Stimulated activated CD8-positive, alpha-beta memory T cell treated with anti-CD3 and anti-CD28 coated beads, Interleukin-7, amount 100 ng/mL, for 24 hours (primary cell): ENCODE measurements at places on chromosomes 1 and 21.

DNA sequence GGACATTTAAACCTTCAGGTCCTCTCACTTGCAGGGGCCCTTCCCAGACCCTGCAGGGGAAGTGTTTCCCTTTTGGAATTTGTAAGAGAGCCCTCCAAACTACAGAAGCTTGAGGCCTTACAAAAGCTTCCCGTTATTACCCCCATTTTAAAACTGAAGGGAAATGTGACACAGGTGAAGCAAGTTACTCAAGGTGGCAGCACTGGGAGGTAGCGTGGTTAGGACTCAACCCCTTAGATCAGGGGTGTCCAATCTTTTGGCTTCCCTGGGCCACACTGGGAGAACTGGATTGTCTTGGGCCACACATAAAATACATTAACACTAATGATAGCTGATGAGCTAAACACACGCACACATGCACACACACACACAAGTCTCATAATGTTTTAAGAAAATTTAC, 15.8 kb upstream of the ZC3H12A start:
- no peak for DNase-seq

DNA sequence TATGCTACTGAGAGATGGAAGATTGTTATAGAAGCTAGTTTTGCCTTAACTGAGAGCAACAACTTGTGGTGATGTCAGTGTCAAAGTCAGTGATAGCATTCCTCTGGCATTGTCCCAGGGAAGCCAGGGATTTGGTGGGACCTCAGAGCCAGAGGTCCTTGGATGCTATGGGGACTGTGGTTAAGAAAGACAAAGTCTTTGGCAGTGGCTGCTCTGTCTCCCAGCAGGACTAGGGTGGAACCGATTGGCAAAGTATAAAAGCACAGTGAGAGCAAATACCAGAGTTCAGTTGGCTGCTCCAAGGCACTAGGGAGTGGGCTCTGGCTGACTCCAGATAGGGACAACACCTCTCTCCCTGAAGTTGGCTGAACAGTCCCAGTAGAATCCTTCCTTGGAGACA, 104.8 kb downstream of the GDAP2 start:
- no peak for DNase-seq

GRCh38 chr1:238753252-238753651, 633.1 kb upstream of the CHRM3 start:
- DNase-seq = no peak

GRCh38 chr21:24294171-24294570, 1313.1 kb downstream of the MRPL39 start:
- no peak for DNase-seq

DNA sequence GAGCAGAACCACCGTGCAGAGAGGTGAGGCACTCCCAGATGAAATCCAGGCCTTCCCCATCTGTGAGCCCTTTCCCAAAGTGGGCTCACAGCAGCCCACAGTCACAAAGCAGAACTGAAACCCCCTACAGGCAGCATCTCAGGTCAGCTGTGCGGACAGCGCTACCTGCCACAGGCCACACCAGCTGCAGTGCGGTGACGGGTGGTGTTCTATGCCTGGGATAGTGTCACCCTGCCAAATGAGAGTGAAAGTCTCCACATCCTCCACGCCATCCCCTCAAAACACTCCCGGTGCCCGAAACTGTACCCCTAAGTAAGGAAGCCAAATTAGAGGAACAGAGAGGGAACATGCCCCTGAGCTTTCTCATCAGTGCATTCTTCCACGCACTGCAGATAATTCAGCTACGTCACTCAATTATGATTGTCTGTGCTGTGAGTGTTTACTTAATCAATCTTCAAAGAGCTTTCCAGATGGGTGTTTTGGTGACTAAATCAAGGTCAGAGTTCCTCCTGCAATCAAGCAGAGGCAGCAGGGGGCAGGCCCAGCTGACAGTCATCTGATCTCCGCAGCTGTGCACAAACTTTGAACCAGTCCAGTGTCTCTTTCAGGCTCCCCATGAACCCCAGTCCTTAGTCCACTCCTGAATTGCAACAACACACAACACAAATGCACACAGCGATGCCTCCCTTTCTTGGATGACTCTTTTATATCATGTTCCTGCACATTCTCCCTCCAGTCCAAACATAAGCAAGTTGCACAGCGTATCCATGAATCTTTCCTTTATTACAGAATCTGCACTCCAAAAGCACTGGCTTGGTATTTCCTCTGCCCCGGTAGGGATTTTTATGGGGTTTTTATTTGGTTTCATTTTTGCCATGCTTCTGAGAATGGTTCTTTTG, 150.0 kb downstream of the TOMM20 start:
- DNase-seq = no peak

- DNase-seq = no peak
Measured at GRCh38 chr21:41765973-41766882, 624 bp downstream of the RIPK4 start.

- DNase-seq = no peak
Measured at GRCh38 chr21:44643741-44644310, 2.4 kb upstream of the KRTAP10-11 start.

GRCh38 chr1:4133297-4133938, 233.3 kb upstream of the C1orf174 start:
- DNase-seq = no peak

- no peak for DNase-seq
Measured at GRCh38 chr1:212290608-212291007, 5.4 kb downstream of the PPP2R5A start.

DNA sequence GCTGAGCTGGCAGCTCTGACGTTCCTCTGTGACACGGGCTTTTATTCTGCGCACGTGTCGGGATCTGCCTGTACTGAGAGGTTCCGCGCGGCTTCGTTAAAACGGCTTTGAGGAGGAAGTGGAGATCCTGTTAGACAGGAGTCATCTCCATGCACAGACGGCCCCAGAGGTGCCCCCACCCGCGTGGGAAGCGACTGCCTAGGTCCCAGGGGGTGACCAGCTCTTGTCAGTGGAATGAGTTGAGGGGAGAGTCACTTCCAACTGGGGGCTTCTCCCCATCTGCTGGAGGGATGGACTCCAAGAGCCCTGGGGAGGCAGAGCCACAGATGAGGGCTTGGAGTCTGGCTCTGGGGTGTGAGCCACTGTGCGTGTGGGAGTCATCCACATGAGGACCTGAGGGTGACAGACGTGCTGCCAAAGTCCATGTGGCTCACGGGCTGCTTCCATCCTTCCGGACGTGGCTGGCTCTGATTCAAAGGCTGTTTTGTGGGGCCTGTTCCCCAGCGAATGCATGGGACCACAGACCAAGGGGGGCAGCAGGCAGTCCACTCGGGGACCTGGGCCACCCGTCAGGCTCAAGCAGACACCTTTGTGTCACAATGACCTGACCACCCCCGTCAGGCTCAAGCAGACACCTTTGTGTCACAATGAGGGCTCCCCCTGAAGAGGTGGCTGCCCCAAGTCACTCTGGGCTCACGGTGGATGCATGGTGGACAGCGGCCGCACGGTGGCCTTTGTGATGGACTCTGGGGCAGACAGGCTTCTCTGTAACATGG, 26.8 kb downstream of the PTTG1IP start:
- DNase-seq = no peak

- DNase-seq = no peak
Measured at GRCh38 chr1:227731696-227732585, 3.2 kb downstream of the JMJD4 start.

- no peak for DNase-seq
Measured at GRCh38 chr1:59703918-59704378, 110.8 kb upstream of the HOOK1 start.

GRCh38 chr21:45792682-45793383, 149.3 kb downstream of the PCBP3 start:
- DNase-seq = no peak

- no peak for DNase-seq
Measured at GRCh38 chr1:227856147-227856858, 40.8 kb downstream of the PRSS38 start.

GRCh38 chr1:203685168-203685567, 58.5 kb downstream of the ATP2B4 start:
- no peak for DNase-seq

DNA sequence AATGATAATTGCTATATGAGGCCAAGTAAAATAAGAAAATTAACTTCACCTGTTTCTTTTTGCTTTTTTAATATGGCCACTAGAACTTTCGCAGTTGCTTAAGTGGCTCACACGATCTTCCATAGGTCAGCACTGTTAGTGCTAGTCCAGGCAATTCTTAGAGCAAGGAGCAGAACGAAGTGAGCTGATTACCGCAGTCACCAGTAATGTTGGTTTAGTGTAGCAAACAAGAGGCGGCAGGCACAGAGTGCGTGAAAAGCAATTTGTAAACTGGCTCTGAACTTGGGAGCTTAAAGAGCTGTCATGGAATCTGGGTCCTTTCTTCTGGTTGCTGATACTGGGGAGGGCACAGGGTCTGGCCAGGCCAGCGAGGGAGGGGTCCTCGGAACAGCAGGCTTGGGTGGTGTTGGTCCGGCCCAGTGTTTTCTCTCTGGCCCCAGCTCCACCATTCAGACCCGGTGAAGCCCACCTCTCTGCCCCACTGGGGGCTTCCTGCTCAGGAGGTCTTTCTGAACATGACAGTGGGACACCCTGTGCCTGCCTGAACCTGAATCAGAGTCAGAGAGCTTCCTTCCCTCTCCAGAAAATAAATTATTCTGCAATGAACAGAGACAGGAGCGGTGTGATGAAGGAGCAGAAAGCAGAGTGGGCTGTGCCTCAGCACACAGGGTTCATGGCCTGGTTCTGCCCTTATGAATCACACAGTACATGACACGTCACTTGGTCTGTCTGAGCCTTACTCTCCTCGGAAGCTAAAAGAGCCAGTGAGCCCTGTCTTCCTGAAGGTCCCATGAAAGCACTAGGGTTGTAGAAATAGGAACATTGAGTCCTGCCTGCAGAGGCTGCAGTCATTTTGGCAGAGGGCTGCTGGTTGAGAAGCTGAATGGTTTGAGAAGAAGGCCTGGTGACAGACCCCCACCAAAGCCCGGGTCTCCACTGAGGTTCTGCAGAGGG, 11.9 kb downstream of the ETS2 start:
- no peak for DNase-seq

DNA sequence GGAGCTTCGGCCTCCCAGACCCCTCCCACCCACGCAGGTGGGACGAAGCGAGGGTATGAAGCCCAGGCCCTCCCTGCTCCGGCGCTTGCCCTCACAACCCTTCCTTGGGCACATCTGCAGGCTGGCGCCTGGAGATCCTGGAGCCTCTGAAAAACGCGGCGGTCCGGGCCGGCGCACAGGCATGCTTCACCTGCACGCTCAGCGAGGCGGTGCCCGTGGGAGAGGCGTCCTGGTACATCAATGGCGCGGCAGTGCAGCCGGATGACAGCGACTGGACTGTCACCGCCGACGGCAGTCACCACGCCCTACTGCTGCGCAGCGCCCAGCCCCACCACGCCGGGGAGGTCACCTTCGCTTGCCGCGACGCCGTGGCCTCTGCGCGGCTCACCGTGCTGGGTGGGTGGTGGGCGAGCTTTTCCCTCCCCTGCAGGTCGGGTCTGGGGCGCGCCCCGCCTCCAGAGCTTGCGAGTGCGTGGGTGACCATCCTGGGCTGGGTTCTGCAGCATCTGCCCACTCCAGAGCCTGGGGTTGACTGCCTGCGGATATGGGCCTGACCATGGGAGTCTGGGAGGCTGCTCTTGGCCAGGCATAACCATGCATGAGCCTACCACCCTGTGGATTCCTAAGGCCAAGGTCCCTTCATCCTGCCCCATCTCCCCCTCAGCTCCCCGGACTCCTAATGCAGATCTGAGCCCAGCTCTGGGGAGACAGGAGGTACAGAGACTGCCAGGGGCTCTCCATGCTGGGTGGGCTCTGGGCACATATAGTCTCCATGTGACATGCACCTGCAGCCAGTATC, 89.8 kb downstream of the TRIM11 start:
- DNase-seq = no peak

DNA sequence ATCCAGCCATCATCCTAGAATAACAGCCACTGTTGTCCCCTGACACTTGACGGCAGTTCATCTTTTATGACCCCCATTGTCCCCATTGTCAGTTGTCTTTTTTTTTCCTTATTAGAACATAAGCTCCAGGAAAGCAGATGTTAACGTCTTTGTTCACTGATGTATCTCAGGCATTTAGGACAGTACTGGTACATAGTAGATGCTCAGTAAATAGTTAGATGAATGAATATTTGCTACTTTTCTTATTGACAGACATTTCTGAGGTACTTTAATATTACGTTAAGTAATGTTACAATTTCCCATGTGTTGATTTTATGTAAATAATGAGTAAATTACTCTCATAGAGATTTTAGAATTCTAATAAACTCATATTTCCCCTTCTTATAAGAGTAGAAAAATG, 69.5 kb downstream of the ADARB1 start:
- DNase-seq = no peak

GRCh38 chr1:43272576-43273571, 3.1 kb downstream of the TMEM125 start:
- no peak for DNase-seq

- DNase-seq = no peak
Measured at GRCh38 chr1:171994293-171994692, 153.0 kb downstream of the DNM3 start.

DNA sequence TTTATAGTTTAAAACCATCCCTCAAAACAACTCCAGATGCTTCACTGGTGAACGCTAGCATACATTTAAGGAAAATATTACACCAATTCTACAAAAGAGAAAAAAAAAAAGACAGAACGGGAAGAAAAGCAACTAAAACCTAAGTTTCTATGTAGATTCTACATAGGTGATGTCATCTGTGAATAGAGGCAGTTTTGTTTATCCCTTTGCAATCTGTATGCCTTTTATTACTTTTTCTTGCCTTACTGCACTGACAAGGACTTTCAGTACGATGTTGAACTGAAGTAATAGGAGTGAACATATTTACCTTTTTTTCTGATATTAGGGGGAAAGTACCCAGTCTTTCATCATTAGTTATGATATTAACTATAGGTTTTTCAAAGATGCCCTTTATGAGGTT, 101.7 kb upstream of the HAO2 start:
- no peak for DNase-seq

DNA sequence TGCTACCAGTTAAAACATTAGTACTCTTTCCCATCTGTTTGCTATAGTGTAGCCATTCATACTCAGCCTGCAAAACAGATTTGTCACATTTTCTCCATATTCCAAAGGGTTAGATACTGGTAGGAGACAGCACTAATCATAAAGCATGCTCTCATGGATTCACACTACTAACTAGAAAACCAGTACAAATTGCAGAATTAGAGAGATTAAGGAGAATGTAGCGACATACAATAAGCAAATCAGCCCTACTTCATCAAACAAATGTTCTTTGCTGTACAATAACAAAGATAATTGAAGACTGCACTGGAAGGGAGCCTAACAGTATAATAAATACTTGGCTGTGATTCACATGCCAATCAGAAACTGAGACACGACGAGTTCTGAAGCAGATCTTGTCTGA, 368.0 kb upstream of the PRMT6 start:
- no peak for DNase-seq

- DNase-seq = no peak
Measured at GRCh38 chr1:55190109-55190508, 25.1 kb downstream of the USP24 start.

- DNase-seq = no peak
Measured at GRCh38 chr1:95226781-95227660, 7.0 kb upstream of the RWDD3 start.

GRCh38 chr1:8858888-8859706, 19.4 kb downstream of the ENO1 start:
- DNase-seq = no peak
